ENCODE measurements at places on chromosomes 5 and 9.
A peak's percentile ranks its signal among the peaks of the same experiment; 100 is the strongest.

- no peak for DNase-seq
Observed at GRCh38 chr5:136064510-136064909, 35.7 kb downstream of the TGFBI start.

GRCh38 chr9:94002316-94003140, 47.4 kb upstream of the BARX1 start:
- DNase-seq, result no peak

GRCh38 chr9:91248707-91249106, 113.0 kb downstream of the AUH start:
- no peak for DNase-seq

- peak; percentile 35 for DNase-seq
Observed at GRCh38 chr5:173573126-173573960, 43.1 kb downstream of the BOD1 start.

GRCh38 chr9:10172476-10172875, 440.3 kb downstream of the PTPRD start:
- no peak for DNase-seq

DNA sequence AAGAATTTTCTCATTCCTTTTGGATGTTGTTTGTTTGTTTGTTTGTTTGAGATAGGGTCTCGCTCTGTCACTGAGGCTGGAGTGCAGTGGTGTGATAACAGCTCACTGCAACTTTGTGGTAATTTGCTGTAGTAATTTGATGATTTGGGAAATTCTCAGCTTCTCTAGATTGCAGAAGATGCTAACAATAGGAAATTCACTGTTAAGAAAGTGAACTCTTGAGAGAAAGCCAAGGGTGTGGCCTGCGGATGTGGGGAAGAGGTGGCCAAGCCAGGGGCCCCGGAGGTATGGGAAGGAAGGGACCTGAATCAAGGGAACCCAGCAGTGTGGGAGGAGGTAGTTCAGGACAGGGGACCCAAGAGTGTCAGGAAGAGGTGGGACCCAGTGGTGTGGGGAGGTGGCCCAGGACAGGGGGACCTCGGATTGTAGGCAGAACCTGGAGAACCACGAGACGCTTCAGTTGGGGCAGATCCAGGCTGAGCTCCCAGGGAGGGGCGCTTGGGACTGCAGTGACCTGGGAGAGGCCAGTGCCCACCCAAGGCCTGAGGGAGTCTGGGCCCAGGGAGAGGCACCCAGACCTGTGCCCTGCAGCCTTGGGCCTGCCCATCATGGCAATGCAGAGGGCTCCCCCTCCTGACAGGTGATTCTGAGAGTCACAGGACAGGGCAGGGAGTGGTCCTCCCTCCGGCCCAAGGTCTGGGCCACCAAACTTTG, 5.6 kb upstream of the LCN2 start:
- no peak for DNase-seq

DNA sequence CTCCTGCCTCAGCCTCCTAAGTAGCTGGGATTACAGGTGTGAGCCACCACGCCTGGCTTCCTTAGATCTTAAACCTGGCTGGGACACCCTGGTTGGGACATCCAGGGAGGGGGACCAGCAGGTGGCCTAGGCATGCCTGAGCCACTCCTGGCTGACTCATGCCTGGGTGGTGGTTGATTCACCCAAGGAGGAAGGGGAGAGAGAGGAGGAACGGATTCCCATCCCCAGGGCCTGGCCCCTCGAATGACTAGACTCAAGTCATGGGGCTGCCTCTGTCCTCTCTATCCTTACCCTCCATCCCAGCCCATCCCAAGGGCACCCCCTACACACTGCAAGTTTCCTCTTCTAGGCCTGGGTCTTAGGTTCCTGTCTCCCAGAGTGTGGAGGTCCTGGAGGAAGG, 12.7 kb downstream of the EEIG1 start:
- no peak for DNase-seq

GRCh38 chr5:68408345-68408871, 192.9 kb downstream of the PIK3R1 start:
- no peak for DNase-seq

DNA sequence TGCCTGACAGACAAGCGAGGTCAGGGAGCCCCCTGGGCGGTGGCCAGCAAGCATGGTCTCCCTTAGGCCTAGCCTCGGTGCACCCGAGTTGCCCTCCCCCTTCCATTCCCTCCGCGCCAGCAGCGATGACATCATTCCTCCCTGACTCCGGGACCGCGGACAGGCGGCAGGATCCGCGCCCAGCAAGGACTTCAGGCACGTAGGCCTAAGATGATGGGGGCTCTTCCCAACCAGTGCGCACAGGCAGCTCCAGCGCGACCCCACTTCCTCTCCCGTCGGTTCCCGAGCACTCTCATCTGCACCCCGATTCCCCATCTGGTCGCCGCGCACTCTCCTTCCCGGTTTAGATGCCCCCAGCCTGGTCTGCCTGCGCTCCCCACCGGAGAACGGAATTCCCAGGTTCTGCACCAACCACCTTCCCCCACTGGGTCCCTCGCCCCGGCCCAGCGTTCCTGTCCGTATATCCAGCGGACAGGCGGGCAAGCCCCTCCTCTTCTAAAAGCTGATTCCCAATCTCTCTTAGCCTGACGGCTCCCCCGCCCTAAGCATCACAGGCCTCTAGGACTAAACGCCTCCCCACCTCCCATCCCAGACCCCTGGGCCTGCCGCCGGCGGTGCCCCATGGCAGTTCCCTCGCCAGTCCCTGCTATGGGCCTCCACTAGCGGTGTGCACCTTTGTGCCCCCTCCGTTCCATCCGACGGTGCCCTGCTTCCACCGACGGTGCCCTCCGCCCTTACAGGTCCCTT, 931 bp downstream of the FAM219A start:
- no peak for DNase-seq

GRCh38 chr9:129597355-129598088, 23.4 kb downstream of the C9orf50 start:
- DNase-seq, result no peak

GRCh38 chr5:145841299-145841698, 6.2 kb upstream of the PRELID2 start:
- DNase-seq, result no peak

- DNase-seq, result no peak
Observed at GRCh38 chr5:25488119-25488518, 843.3 kb upstream of the CDH10 start.

DNA sequence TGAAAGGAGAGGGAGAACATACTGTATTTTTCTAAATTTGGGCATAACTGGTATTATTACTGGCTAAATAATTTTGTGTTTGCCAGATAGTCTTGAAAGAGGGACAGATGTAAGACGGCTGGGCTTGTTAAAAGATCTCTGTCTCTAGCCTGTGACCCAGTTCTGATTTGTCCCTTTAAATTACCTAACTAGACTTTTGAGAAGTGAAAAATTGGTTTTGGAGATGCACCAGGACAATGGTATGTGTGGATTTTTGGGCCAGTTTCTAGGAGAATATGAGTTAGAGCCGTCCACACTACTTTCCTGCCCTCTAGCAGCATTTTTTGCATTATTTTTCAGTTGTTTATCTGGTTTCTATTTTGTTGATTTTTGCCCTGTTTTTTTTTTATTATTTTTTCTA, 33.5 kb downstream of the LNPEP start:
- DNase-seq, result no peak

GRCh38 chr9:91033797-91034196, 232.2 kb downstream of the SYK start:
- DNase-seq, result peak; percentile 29

- no peak for DNase-seq
Observed at GRCh38 chr5:117332341-117332740, 757.7 kb upstream of the SEMA6A start.

DNA sequence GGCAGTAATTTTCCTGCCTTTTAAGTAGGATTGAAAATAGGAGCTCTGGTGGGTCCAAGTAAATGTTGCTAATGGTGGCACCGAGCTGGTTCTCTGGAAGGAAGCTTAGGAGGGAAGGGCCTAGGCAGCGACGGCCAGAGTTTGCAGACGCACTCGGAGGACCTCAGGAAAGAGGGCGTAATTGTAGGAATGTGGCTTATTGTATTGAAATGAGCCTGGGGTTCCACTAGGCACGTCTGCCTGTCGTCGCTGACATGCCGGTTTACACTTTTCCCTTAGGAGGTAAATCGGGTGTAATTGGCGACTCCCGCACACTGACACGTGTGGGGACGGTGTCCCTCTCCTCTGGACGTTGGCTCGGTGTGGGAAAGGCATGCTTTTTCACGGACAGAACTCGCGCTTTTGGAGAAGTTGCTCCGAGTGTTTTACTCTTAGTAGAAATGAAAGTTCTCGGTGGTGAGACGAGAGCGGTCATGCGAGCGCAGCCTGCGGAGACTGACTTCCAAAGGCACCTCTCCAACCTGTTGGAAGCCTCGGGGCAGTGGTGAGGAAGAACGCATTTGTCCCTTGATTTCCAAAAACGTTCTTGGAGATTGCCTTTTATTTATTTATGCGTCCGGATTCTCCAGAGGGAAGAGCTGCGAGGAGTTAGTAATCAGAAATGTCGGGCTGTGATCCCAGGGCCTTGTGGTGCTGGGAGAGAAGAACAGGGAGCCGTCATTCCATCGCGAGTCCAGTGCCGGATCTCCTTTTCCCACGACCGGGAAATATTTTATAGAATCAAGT, 1.3 kb downstream of the NR4A3 start:
- DNase-seq, result no peak

GRCh38 chr5:88829775-88830174, 53.2 kb downstream of the MEF2C start:
- DNase-seq, result no peak

DNA sequence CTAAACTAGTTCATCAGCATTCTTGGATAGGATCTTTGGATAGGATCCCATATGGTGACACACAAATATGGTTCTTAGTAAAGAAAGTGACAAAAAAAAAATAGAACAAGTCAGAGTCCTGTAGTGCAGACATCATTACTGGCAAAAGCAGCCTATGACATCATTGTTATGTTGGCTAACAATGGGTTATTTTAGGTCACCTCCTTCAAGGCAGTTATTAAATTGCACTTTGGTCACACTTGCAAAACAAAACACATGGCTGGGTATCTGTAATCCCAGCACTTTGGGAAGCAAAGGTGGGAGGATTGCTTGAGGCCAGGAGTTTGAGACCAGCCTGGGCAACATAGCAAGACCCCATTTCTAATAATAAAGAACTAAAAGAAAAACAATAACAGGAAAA, 185.9 kb downstream of the KIAA0825 start:
- DNase-seq, result no peak

- no peak for DNase-seq
Observed at GRCh38 chr5:78005021-78005785, 229.1 kb upstream of the TBCA start.

- no peak for DNase-seq
Observed at GRCh38 chr9:124036578-124036977, 25.0 kb downstream of the LHX2 start.

DNA sequence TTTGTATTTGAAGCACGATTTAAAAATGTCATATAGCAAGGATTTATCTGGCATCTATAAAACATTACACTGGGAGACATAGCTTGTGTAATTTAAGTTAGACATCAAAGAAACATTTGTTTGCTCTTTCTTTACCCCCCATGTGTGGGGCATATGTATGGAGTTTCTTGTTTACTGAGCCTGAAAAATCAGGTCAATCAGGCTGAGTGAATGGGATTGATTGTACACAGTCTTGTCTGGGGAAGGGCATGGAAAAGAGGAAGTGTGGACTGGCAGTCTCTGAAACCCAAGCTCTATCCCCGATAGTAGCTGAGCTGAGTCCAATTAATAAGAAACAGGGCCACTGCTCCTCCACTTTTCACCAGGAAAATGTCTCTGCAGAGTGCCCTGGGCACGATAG, 49.4 kb downstream of the SLC46A2 start:
- DNase-seq, result no peak

DNA sequence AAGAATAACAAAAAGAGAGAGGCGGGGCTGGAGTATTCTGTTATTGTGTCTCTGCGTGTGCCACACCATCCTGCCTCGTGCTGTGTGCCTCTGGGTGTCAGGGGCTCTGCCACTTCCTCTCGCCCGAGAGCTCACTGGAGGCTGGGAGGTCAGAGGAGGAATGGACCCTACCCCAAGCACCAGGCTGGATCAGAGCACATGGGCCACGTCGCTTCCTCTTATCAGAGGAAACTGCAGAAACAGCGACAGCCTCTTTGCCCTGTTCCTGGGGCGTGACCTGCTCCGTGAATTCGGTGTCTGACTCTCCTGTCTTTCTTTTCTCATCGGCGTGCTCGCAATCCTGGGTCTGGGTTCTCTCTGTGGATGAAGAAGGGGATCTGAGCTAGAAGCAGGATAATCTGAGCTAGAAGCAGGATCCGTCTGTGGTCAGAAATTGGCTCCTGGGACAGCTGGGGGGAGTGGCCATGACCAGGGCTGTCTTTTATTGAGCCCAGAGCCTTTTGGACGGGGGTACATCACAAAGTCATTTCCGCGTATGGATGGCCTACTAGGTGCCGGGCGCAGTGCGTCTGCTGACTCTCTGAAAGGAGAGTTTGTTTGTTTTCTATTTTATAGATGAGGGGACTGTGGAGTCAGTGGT, 150.3 kb upstream of the COL5A1 start:
- DNase-seq, result no peak

DNA sequence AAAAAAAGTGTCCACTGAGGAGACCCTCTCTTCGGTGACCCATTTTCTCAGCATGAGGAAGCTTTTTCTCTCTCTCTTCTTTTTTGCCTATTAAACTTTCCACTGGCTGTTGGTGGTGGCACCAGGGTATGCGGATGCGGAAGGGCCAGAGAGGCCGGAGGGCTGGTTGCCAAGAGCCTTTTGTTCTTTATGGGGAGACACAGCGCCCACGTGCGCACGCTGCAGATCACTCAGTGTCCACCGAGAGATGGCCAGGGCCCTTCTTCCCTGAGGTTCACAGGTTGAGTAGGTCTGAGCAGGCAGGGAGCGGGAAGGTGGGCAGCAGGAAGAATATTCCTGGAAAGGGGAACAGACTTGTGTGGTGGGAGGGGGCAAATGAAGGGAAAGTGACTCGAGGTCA, 69.1 kb downstream of the STK10 start:
- no peak for DNase-seq

DNA sequence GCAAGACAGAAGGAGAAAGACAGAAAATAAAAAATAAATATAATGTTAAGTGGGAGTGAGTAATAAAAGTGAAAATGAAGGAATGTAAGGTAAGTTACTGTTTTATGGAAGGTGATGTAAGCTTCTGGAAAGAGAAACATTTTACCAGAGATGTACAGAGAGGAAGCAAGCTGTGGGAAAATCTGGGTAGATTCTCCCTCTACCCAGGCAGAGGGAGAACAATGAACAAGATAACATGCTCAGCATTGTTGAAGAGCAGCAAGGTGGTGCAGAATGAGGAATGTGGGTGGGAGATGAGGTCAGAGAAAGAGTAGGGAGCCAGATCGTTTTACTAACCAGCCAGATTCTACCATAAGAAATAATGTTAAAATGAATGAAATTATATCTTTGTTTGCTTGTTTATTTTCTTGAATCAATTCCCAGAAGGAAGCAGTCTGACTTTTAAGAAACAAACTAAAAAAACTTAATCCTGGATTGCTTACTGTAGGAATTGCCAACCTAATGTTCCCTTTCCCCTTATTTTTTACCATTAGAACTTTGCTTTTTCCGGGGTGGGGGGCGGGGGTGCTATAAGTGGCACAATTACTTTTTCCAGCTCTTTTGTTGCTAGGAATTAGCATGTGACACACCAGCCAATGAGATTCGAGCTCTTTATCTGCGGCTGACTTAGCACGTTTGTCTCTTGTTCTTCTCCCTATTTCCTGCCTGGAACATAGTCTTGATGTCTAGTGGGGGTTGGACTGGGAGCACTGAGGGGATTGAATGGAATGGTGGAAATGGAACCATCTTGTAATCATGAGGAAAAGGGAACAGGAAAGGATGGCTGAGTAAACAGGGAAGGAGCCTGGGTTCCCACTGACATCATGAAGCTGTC, 356.7 kb downstream of the TMEM167A start:
- no peak for DNase-seq
